ENCODE measurements at places on chromosomes 2 and 18.

- peak; percentile 50 for DNase-seq
Measured at GRCh38 chr2:36650031-36650829, 46.3 kb upstream of the VIT start.

DNA sequence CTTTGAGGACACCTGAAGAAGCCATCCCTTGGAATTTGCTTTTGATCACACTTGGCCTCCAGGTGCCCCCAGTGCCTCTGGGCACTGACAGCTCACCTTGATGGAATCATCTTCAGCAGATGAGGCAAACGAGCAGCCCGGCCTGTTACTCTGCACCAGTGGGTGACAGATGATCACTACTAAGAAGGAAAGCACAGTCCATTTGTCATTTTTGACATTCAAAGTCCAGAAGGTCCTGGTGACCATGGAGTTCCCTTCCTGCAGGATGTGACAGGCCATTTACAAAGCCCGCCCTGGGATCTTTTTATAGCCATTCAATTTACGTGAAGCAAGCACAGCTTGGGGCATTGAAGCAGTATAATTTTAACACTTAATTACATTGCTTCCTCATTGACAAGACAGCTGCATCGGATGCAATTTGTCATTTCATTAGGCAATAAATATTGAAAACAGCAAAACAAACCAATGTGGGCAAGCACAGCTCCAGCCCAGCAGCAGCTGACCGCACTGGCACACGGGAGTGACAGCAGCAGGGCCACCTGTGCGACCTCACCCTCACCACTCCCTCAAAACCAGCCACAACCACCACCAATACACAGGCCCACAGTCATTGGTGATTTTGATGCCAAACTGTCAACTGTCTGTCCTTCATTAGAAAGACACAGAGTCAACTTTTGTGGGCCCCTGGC is 76.0 kb upstream of the SLC66A3 start:
- DNase-seq = no peak

DNA sequence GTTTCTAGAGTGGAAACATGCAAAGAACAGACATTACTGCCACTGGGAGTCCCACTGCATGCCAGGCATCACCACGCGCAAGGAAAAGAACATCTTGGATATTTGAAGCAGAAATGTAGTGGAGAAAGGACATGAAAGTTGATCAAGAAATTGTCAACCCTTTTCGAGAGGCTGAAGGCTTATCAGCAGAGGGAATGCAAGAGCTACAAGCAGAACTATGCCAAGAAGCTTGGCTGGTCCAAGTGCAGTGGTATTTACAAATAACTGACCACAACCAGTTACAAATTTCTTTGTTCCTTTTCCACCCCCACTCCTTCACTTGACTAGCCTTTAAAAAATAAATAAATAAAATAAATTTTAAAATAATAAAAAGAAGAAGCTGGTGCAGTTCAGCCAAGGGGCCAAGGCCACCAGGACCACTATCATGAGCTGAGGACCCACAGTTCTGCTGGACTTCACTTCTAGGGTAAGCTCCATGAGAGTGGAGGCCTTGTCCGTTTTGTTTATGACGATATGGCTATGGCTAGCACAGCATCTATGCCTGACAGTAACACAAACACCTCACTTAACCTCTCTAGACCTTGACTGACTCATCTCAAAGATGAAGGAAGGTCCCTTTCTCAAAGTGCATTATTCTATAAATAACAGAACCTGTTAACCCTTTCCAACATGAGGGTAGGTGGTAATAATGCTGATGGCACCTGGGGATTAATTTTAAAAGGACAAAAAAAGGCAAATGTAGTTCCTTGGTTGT is 20.9 kb downstream of the MARCHF4 start:
- DNase-seq = no peak

DNA sequence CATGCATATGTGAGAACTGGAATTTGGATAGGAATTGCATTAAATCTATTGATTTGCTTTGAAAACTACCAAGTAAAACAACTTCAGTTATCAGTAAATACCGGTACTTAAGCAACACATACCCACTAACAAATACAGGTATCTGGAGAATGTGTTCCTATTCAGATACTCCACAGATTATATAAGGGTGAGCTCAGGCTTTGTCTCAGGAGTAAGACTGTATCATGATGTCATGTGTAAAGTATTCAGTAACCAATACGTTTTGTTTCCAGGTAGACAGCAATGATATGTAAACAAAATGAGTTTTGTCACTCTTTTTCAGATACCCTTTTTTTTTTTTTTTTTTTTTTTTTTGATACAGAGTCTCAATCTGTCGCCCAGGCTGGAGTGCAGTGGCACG is 74.8 kb downstream of the DSC3 start:
- DNase-seq = no peak

GRCh38 chr18:77082316-77082955 is 50.1 kb downstream of the MBP start:
- no peak for DNase-seq

All from GM10248 (cell line).